Camera-type eye (tissue), 1 donor: ENCODE measurements at places on chromosomes 3 and 15. TPM values are rescaled to one million over a fixed set of nuclear protein-coding genes. Genes with fewer than 3 reads are reported as not detected.

The SLC6A11 gene
- 10.4 TPM for total RNA-seq

The TMC3 gene
- 0.22 TPM for total RNA-seq

The DPH3 gene
- 23.2 TPM for total RNA-seq

The SPTSSB gene
- total RNA-seq, result 4.1 TPM

The ZNF80 gene
- total RNA-seq, result not detected

The FBXO40 gene
- total RNA-seq, result 0.22 TPM

The B3GALNT1 gene
- total RNA-seq, result 67.7 TPM

The PDE8A gene
- 48.8 TPM for total RNA-seq
